ENCODE measurements at places on chromosomes 6 and 20.

- no peak for DNase-seq
These were observed 128.6 kb downstream of the ARID1B start for GRCh38 chr6:156905801-156906200.

DNA sequence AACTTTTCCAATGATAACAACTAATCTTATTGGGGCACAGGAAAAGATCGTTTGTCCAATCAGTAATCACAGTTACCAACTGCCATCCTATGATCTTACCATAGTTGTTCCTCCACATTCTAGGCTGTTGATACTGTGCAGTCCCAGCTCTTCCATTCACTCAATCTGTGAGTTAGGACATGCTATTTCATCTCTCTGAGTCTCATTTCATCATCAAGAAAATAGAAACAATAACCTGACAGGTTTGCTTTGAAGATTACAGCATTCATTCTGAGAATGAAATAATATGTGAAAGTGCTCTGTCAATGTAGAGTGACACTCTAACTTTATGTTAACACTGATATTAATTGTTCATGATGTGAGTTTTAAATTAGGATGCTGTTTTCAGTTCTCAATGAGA is 89.8 kb downstream of the KIF13A start:
- DNase-seq = no peak

- peak; percentile 60 for DNase-seq
These were observed 1.1 kb upstream of the BEND6 start for GRCh38 chr6:56953597-56954402.

DNA sequence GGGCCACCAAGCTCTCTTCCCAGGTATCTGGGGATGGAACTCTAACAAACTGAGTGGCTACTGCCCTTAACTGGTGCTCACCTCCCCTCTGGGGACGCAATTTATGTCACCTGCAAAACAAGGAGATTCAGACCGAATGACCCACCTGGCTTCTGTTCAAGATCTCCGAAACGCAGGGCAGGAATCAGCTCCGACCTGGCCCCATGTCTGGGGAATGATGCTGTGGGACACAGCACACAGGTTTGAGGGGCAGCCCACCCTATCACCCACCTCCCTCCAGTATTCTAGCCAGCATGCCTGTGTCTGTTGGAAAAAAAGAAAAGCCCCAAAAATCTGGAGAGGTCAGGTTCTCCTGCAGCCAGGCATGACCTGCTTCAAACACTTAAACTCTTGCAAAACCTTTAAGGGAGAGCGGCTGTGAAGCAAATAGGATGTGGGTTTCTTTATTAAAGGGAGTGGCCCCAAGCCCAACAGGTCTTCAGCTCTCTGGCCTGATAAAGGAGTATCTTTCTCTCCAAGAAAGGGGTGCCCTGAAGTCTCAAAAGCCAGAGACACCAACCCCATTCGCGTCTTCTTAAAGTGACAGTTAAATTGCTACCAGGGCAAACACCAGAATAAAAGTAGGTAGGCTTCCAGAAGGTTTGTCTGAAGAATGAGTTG is 6.4 kb downstream of the PREX1 start:
- no peak for DNase-seq

Data from GM06990 (cell line).